ENCODE measurements at places on chromosomes 16 and 17.

DNA sequence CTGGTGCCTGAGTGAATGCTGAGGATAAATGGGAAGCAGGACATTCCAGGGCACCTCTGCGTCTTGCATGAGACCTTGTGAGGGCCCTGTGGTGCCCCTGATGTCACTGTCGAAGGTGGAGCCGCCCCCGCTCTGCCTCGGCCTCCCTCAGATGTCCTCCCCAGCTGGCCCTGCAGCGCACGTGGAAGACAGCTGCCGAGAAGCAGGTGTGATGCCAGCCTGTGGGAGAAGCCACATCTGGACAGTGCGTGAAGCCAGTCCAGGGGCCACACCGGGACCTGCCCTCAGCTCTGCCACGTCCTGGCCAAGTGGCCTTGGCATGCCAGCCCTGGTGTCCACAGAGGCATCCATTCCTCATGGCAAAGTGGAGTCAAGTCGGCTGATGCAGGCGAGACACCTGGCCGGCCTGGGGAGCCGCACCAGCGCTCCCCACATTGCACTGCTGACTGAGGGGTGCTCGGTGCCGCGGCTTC lies 21.6 kb upstream of the METRNL start:
- no peak for DNase-seq

GRCh38 chr16:69564845-69565670 lies 708 bp upstream of the NFAT5 start:
- no peak for DNase-seq

GRCh38 chr16:4410335-4411075 lies 5.9 kb downstream of the CORO7 start:
- no peak for DNase-seq

- no peak for DNase-seq
Observed at GRCh38 chr17:79468183-79468944, 142.5 kb downstream of the RBFOX3 start.

DNA sequence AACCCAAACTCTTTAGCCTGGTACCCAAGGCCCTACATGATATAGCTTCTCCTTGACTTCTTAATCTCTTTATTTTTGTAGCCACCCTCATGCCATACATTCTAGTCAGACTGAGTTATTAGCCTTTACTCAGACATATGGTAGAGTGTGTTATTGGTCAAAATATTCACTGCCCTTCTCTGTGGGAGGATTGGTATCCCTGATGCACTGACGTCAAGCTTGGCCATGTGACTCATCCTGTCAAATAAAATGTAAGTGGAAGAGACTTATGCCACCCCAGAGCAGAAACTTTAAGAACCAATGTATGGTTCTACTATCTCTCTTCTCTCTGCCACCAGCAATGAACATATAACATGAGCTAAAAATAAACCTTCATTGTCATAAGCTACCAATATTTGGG lies 12.2 kb upstream of the BEAN1 start:
- DNase-seq, result no peak

DNA sequence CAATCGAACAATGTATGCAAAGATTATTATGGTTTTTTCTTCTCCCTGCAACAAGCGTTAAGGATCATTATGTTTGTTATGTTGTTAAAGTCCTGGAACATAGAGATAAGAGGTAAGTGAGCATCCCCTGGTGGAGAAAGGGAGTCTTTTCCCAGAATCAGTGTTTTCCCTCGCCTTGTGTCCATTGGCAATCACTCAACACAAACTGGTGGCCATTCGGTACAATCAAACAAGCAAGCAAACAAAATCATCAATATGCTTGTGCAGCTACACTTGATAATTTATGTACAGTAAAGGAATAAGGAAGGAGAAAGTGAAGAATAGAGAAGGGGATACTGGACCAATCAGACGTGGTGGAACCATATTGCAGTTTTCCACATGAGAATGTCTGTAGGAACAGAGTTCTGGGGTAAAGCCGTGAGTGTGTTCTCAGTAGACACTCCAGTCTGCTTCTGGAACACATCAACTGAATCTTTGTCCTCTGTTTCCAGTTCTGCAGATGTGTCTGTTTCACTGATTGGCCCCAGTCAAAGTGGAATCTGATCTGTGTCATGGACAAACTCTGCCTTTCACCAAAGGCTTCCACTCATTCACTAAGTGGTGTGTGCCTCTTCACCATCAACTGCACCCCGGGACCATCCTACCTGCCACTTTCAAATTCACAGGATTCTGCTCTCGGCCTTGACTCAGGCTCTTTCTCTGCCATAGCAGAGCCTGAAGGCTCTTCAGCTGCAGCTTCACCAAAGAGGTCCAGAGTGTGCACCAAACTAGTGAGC lies 169.5 kb downstream of the AHSP start:
- DNase-seq, result no peak

- DNase-seq, result no peak
Observed at GRCh38 chr17:40333781-40334448, 24.9 kb downstream of the RARA start.

DNA sequence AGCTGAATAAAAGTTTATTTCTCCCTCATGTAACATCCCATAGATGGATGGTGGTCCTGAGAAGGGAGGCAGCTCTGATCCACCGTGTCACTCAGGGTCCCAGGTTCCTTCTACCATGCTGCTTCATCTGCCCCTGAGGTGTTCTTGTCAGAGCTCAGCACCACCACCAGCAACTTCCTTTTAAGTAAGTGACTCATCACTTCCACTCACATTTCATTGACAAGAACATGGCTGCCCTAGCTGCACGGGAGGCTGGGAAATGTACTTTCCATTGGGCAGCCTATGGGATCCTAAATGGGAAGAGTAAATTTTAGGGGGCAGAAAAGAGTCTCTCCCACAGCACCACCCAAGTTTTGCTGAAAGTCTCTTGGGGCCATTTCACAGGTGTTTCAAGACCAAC lies 134.7 kb downstream of the USP31 start:
- no peak for DNase-seq

GRCh38 chr17:50763716-50764475 lies 3.4 kb downstream of the ANKRD40CL start:
- DNase-seq, result no peak

DNA sequence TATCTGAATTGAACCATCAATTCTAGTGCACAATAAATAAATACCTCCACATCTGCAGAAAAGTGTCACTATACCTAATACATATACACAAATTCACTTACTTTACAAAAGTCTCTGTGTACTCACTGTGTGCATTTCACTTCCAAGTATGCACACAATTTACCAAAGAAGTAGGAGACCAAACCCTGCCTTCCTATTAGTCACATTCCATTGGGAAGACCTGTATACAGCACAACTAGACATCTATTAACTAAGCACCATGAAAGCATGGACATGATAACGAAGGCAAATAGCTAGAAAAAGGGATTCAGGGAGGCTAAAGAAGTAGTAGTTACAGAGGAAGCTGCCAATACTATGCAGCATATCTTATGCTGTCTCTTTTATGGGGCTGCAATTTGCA lies 139.5 kb downstream of the SNX11 start:
- DNase-seq, result no peak

- DNase-seq, result no peak
Observed at GRCh38 chr17:13734880-13735279, 133.2 kb upstream of the HS3ST3A1 start.

GRCh38 chr17:34926661-34927060 lies 34.6 kb downstream of the CCT6B start:
- no peak for DNase-seq

- no peak for DNase-seq
Observed at GRCh38 chr16:86585821-86586611, 7.7 kb downstream of the FOXL1 start.

GRCh38 chr17:2482218-2482617 lies 29.5 kb downstream of the METTL16 start:
- DNase-seq, result no peak

DNA sequence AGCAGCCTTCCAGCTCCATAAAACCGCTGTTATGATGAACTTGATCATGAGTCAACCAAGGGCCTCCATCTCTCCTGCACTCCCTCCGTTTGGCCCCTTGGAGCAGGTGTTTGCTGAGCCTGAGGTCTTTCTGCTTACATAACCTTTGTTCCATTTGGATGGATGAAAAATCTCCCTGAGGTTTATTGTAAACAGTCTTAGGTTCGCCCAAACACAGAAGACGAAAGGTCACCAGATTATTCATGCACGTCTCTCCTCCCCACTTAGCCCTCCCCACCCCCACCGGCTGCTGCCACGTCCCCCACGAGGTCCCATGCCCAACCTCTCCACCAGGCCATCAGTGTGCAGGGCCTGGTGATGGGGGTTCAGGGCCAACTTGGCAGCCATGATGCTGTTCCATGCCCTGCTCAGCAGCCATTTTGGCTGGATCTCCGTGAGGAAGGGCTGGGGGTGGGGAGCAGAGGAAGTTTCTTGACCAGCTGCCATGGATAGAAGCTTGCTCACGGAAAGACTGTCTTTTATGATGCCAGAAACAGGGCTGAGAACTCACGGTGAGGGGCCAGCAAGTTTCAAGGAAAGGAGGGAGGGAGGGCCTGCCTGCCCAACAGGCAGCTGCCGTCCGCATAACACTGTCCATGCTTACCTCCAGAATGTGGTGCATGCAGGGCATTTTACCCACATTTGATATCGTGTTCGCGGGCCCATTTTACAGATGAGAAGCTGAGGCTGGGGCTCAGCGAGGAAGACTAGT lies 47.8 kb upstream of the FOXF1 start:
- no peak for DNase-seq

Data from esophagus squamous epithelium (tissue), 5 donors.